ENCODE measurements at places on chromosomes 11 and 22.

DNA sequence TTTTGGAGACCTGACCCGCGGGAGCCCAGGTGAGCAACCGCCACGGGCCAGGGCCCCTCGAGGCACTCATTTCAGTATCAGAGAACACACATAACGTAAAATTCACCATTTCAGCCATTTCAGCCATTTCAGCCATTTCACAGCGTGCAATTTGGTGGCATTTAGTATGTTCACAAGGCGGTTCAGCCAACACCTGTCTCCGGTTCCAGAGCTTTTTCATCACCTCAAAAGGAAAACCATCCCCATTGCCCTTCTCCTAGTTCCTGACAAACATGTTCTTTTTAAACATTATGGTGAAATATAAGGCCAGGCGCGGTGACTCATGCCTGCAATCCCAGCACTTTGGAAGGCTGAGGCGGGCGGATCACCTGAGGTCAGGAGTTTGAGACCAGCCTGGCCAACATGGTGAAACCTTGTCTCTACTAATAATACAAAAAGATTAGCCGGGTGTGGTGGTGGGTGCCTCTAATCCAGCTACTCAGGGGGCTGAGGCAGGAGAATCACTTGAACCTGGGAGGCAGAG, 119.3 kb downstream of the KCNQ1 start:
- no peak for DNase-seq

DNA sequence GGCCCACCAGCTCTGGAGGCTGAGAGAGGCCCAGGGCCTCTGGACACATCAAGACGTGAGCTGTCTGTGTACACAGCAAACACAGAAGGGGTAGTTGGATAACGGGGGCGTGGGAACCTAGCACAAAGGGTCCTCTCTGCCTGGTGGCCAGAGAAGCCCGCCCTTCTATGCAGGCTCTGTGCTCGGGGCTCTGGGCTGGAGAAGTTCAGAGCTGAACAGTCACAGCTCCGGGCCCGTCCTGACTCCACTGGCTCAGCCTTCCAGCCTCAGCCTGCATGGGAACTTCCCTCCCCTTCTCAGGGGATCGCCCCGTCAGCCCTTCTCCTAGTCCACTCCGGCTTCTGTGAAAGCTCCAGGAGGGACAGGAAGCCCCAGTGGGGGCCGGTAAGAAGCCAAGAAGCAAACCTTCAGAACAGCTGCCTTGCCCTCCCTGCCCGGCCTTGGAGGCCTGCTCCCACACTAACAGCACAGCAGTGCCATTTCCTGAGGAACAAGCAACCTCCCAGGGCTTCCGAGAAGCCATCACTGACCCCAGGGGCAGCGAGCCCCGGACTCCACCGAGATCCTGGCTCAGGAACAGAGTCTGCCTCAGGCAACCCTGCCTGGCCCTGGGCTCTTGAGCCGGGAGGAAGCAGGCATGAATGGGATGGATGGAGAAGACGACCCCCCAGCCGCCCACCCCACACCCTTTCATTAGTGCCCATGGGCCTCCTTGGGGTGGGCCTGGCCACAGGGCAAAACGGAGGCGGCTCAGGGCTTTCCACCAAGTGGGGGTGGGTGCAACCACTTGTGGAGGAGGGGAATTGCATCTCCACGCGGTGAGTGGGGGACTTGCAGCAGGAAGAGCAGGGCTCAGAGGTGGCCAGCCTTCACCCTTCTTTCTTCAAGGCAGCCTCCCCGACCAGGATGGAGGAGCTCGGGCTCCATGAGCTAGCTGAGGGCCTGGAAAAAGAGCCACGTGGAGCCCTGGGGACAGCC, 119.8 kb downstream of the ST3GAL4 start:
- DNase-seq, result no peak

DNA sequence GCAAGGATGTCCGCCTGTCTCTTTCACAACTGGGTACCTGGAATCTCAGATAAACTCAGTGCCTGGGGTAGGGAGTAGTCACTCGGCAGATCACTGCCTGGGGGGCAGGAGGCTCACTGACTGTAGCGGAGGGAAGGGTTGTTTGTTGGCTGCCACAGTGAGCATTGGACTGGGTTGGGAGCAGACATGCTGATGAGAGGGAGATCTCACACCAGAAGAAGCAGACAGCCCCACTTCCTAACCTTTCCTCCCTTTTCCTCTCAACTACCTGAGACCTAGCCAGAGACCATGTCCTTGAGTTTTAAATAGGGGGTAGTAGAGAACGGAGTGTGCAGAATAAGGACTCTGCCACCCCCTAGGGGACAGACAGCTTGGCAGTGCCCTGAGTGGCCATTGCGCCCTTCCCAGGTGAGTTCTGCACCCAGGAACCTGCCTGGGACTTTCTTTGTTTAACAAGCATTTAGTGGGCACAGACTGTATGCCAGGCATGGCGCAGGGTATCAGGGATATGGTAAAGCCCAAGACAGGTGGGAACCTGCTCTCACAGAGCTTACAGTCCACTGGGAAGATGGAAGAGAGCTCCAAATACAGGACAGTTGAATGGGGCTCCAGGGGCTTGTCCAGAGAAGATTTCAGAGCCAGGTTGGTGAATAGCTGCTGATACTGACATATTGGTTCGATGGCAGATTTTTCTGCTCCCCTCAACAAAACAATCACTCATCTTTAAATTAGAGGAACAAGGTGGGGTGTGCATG, 115.7 kb upstream of the NNMT start:
- no peak for DNase-seq

GRCh38 chr22:36097880-36098279, 62.7 kb downstream of the APOL3 start:
- no peak for DNase-seq

DNA sequence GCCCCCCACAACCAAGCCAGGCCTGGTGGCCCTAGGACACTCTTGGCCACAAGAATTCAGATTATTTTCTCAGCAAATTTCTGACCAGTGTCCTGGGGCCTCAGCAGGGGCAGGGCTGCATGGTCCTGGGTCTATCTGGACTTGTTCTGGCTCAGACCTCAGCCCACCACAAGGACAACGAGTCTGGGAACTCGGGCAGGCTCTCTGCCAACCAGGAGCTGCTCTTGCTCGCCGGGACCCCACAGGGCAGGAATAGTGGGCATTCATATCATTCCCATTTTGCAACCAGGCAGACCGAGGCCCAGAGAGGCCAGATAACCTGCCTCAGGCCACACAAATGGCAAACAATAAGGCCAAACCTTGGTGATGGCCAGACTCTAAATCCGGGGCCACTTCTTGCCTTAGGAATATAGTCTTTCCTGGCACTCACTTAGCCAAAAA, 75.4 kb upstream of the WNT7B start:
- no peak for DNase-seq

- no peak for DNase-seq
These were observed 38.3 kb downstream of the GAB4 start for GRCh38 chr22:16969508-16970327.

- DNase-seq, result no peak
These were observed 20.3 kb downstream of the WNT11 start for GRCh38 chr11:76185931-76186401.

GRCh38 chr11:35012467-35013191, 96.2 kb downstream of the PDHX start:
- no peak for DNase-seq

DNA sequence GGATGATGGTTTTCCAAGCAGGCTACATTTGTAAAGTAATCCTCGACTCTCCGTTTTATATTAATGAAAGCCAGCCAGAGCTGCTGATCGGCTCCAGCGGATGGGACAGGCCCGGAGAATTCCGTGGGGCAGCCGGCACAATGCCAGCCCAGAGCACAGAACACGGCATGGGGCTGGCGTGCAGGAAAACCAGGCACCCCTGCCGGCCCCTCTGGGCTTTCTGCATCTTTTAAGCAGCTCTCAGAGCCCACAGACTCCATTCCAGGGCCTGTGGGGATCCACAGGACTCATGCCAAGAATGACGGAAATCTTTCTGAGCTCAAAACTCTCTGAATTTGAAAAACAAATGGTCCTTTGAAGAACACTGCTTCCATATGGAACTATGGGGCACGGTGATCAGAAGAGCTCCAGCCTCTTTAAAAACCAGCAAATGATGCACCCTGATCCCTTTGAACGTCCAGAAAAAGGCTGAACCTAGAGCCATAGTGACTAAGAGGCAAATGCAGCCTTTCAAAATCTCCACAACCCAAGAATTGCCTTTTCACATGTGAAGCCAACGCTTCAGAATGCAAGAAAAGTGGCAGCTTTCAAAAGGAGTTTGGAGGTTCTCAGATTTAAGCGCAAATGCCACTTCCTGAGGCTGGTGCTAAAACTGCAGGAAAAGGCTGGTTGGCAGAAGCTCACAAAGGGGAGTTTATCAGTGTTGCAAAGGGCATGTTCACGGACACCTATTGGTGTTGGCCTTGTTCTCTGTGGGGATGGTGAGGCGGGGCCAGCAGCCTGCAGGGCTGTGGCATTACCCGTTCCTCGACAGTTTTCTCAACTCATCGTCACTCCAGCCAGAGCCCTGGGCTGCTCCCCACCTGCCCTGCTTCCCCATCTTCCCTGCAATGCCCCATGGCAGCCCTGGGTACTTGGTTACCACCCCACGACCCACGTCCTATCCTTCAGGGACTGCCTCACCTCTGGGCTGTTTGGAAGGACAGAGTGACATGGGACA, 212.5 kb downstream of the CTTN start:
- no peak for DNase-seq

GRCh38 chr11:74473382-74474173, 6.2 kb upstream of the KCNE3 start:
- no peak for DNase-seq
